ENCODE measurements at places on chromosomes 2 and 18.

- DNase-seq, result peak; percentile 31
Observed at GRCh38 chr2:241035818-241036396, 37.5 kb downstream of the SNED1 start.

DNA sequence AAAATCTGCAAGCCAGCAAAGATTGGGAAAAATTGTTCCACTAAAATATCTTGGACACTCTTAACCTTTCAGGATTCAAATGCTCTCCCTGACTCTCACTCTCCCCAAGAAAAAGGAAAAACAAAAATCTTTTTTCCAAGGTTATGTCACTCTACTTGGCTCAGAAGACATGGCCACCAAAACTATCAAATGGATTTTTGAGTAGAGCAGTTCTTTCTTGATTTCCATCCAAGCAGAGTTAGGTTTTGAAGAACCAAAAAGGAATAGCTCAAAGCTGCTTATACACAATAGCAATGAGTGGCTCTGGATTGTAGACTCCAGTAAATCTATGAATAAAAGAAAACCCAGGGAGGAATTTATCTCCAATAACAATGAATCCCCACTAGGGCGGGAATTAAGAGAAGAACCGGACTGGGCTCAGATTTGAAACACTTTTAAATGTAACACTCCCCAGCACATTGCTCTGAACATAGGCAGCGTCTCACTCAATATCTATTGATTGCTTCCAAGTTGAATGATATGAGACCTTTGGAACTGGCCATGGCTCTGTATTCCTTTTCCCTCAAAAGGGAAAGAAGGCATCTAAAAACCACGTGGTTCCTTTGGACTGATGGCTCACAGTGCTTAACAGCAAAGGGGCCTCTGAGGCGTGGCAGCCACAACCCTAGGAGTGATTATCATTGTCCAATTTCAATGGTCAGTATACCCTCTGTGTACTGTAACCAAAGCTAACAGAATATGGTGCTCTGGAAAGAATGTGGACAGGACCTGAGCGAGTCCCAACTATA lies 68.3 kb downstream of the SPRED2 start:
- DNase-seq, result no peak

DNA sequence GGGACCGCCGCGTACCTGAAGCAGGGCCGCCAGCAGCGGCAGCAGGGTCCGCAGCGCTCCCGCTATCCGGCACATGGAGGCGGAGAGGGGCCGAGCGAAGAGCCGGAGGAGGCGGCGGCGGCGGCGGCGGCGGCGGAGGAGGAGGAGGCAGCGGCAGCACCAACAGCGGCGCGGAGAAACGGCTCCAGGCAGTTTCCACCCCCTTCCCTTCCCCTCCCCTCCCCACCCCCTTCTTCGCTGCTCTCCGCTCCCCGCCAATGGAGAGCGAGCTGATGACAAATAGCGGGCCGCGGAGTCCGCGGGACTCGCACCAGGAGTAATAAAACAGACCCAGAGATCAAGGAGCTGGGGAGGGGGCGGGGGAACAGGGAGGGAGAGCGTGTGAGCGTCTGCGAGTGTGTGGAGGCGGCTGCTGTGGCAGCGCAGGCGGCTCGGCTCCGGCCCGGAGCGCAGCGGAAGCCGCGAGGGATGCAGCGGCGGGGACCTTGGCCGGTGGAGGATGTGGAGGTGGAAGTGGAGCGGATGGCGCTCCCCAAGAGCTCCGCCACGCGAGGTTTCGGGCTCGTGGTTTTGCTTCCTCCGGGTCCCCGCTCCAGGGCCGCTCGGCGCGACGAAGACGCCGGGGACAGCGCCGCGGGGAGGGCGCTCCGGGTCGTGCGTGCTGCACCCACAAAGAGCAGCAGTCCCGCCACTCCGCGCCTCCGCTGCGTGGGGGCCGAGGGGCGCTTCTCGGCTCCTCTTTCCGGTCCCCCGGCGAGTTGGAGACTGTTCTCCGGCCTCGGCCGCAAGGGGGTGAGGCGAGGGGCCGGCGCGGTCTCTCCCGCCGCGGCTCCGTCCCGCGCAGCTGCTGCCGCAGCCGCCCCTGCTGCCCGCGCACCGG lies at the start of gene CDH2:
TSS of gene CDH2 (minus strand) at position 183 of the 880 bp plus-strand sequence. CDS start at position 75, 108 bp downstream.
- no peak for DNase-seq

DNA sequence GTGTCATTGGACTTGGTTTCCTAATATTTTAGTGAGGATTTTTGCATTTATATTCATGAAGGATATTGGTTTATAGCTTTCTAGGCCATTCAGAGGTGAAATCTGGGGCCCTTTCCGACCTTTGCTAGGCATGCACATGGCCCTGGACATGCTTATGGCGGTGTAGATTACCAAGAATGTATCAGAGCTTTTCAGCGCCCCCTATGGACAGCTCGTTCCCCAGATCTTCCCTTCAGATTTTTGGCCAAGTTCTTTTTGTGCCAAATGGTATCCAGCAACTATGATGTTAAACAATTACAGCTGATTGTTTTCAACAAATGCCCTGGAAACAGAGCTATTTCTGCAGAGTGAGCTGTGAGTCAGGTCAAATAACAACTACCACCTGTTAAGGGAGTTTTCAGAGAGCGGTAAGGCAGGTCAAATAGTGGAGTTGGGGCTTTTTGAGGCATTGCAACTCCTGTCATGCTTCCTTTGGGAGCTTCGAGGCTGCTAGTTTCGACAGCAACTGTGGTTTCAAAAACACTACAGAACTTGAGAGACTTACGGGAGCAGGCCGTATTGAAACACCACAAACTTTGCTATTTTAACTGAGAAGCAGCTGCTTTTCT lies 188.3 kb downstream of the ZNF516 start:
- DNase-seq, result no peak

- no peak for DNase-seq
Observed at GRCh38 chr2:102226612-102227391, 40.0 kb downstream of the IL1RL2 start.

GRCh38 chr2:178246696-178247095 lies 52.4 kb downstream of the OSBPL6 start:
- DNase-seq, result no peak

DNA sequence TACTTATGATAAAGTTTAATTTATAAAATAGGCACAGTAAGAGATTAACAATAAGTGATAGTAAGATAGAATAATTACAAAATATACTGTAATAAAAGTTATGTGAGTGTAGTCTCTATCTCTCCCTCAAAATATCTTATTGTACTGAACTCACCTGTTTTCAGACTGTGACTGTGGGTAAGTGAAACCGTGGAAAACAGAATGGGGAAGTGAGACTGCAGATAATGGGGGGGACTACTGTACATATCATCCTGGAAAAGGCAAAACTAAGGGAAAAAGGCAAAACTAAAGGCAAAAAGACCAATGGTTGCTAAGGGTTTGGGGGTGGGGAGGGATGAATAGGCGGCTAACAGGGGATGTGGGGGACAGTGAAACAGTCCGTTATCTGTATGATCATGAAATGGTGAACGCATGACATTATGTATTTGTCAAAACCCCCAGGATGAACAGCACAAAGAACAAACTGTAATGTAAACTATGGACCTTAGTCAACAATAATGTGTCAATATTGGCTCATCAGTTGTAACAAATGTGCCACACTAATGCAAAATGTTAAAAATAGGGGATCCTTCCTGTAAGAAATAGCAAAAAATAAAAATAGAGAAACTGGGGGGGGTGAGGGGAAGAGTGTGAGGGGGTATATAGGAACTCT lies 93.8 kb downstream of the EPB41L3 start:
- DNase-seq, result no peak

GRCh38 chr18:12038639-12039539 lies 54.8 kb upstream of the ANKRD62 start:
- DNase-seq, result peak; percentile 79

DNA sequence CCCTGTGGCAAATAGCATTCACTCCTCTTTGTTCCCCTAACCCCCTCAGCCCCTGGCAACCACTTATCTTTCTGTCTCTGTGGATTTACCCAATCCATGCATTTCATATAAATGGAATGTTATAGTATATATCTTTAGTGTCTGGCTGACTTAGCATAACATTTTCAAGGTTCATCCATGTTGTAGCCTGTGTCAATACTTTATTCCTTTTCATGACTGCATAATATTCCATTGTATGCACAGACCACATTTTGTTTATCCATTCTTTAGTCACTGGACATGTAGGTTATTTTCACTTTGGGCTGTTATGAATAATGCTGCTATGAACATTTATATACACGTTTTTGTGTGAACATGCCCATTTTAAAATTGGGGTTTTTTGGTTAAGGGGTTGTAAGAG lies 42.8 kb downstream of the TET3 start:
- DNase-seq, result no peak

DNA sequence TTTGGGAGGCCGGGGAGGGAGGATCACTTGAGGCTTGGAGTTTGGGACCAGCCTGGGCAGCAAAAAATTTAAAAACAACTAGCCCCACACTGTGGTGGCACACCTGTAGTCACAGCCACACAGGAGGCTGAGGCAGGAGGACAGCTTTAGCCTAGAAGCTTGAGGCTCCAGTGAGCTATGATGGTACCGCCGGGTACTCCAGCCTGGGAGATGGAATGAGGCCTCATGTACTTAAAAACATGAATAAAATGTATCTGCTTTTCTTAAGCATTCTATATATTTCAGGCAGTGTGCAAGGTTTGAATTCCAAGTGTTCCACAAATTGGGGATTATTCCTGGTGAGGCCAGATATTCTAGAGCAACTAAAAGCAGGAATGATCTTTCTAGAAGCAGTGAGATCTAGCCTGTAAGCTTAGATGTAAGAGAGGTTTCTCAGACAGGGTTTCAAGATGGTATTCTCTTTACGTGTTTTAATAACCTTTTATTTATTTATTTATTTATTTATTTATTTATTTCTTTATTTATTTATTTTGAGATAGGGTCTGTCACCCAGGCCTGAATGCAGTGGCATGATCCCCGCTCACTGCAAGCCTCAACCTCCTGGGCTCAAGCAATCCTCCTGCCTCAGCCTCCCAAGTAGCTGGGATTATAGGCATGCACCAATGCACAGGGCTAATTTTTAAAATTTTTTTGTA lies 4.1 kb upstream of the MARCHF7 start:
- DNase-seq, result no peak

- DNase-seq, result no peak
Observed at GRCh38 chr2:62505109-62505749, 766 bp downstream of the TMEM17 start.

GRCh38 chr2:238427435-238428162 lies 872 bp downstream of the ASB1 start:
- no peak for DNase-seq

- DNase-seq, result peak; percentile 45
Observed at GRCh38 chr18:62249478-62250097, 62.5 kb downstream of the RELCH start.

GRCh38 chr18:74114116-74114515 lies 33.5 kb downstream of the FBXO15 start:
- DNase-seq, result no peak

DNA sequence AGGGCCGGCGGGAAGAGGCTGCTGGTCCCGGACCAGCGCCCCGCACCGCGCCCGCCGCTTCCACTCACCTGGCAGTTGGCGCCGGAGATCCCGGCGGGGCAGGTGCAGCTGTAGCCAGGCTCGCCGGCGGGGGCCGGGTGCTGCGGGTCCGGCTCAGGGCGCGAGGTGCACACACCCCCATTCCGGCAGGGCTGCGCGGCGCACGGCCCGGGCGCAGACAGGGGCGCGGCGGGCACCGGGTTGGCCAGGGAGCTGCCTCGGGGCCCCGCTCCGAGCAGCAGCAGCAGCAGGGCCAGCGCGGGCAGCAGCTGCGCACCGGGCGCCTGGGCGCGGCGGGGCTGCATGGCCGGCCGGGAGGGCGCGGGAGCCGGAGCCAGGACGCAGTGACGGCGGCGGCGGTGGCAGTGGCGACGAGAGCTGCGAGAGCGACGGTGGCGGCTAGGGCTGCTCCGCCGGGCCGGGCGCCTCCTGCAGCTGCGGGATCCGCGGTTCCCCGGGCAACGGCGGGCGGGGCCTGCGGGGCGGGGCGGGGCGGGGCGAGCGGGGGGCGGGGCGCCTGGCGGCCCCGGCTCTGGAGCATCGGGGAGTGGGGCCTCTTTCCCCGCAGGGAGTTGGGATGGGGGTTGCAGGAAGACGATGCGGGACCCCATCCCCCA lies at the start of gene DNER:
TSS of gene DNER (minus strand) at position 476 of the 656 bp plus-strand sequence. CDS start at position 344, 132 bp downstream.
- DNase-seq, result no peak

GRCh38 chr2:96957244-96957643 lies 29.1 kb downstream of the FAM178B start:
- DNase-seq, result no peak

DNA sequence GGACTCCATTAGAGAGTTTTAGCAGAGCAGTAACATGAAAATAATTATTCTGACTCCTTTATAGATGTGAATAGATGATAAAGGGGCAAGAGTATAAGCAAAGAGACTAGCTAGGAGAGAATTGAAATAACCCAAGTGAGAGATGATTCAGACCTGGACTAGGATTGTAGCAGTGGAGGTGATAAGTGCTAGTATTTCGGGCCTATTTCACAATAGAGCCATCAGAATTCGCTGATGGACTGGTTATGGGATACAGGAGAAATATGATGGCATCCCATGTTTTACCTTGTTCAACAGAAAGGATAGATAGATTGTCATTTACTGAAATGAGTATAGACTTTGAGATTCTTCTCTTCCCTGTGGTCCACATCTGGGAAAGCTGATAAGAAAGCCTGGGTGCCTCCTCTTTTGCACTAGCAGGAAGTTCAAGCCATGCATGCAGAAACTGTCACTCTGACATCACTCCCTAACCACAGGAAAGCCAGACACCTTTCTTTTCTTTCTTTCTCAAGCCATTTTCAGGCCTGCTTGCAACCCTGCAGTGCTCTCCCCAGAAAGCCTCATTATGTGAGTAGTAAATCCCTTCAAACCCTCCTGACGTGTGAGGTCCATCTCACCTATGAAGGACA lies 25.3 kb downstream of the DYNAP start:
- DNase-seq, result no peak

DNA sequence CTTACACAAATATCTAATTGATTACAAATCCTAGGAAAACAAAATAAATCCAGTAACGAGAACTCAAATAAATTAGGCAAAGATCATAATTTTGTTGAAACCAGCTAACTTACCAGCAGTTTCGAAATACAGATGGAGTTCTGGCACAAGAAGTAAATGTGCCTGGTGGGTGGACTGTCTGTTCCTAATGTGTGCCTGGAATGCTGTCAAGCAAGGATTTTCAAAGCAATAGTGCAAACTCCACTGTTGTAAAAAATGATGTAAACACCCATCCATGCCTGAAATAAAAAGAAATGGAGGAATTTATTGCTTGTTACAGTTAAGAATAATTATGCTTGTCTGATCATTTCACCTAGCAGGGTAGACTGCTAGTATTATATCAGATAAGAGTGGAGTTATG lies 423.9 kb upstream of the MAP2 start:
- DNase-seq, result no peak

- DNase-seq, result no peak
Observed at GRCh38 chr2:131063501-131064283, 29.6 kb downstream of the FAM168B start.

GRCh38 chr2:75807992-75808391 lies 97.3 kb upstream of the GCFC2 start:
- no peak for DNase-seq

GRCh38 chr2:212537726-212538304 lies 787 bp downstream of the ERBB4 start:
- DNase-seq, result no peak

- no peak for DNase-seq
Observed at GRCh38 chr18:34929336-34929780, 111.9 kb upstream of the MAPRE2 start.

- no peak for DNase-seq
Observed at GRCh38 chr2:206556357-206556949, 85.8 kb upstream of the FAM237A start.

GRCh38 chr2:101133492-101134100 lies 17.6 kb downstream of the TBC1D8 start:
- DNase-seq, result peak; percentile 56

GRCh38 chr18:31684279-31685096 lies at the start of gene B4GALT6:
TSS of gene B4GALT6 (minus strand) at chr18:31684581. CDS start at chr18:31684426, 155 bp downstream.
- DNase-seq, result no peak

All from CD8-positive, alpha-beta T cell (primary cell).